Lung microvascular endothelial cell (primary cell): ENCODE measurements at places on chromosomes 11 and 22.

GRCh38 chr11:9230296-9230695 lies 34.9 kb downstream of the DENND5A start:
- no peak for DNase-seq

- no peak for DNase-seq
Measured at GRCh38 chr22:31937341-31937740, 7.0 kb upstream of the YWHAH start.

DNA sequence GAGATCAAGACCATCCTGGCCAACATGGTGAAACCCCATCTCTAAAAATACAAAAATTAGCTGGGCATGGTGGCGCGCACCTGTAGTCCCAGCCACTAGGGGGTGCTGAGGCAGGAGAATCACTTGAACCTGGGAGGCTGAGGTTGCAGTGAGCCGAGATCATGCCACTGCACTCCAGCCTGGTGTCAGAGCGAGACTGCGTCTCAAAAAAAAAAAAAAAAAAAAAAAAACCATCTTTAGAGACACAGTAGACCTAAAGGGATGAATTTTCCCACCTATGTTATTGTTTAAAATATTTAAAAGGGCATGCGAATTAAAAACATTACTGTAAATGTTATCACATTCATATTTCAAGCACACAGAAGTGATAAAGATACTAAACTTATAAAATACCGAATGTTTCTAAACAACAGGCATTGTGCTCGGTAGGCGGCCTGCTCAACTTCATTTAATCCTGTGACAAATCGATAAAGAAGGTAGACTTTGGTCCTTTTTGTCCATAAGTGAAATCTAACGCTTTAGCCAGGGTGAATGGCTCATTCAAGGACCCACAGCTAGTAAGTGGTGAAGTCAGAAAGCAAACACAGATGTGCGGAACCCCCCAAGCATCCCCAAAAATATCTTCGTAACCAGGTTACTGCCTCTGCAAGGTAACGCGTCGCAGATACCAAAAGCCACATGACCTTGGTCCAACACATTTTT lies 16.1 kb downstream of the NCAPD3 start:
- DNase-seq: peak; percentile 42

GRCh38 chr22:20423906-20424551 lies 13.6 kb downstream of the SCARF2 start:
- DNase-seq: no peak
